ENCODE measurements at places on chromosomes 3 and 15.
A peak's percentile ranks its signal among the peaks of the same experiment; 100 is the strongest.

GRCh38 chr15:84702961-84703482 lies 12.9 kb downstream of the SEC11A start:
- DNase-seq, result peak; percentile 39

DNA sequence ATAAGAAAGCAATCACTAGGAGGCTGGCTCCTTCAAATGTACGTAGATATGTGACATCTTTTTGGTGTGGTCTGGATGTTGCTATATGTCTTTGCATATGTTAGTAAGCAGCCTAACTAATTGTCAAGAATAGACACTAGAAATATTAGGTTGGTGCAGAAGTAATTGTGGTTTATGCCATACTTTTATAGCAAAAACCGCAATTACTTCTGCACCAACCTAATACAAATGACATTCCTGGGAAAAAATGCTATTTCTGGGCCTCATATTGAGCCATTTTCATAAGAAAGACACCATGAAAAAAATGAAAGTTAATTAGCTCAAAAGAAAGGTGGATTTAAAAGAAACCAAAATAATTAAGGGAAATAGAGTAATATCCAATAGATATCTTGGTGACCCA lies 555.8 kb downstream of the ZNF385D start:
- DNase-seq, result no peak

- no peak for DNase-seq
Observed at GRCh38 chr3:191334346-191334893, 4.1 kb upstream of the UTS2B start.

DNA sequence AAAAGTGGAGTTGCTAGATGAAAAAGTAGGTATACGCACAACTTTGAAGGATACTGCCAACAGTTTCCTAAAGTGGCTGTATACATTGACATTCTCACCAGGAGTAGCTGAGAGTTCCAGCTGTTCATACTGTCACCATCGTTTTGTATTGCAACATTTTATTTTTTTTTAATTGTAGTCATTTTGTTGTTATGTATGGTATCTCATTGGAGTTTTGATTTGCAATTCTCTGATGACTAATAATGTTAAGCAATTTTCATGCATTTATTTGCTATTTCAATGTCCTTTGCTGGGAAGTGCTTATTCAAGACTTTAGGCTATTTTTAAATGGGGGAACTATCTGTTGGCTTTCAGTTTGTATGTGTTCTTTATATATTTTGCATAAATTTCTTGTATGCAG lies 185.1 kb upstream of the TGFBR2 start:
- DNase-seq, result peak; percentile 45

- DNase-seq, result peak; percentile 8
Observed at GRCh38 chr3:17985658-17986347, 243.4 kb upstream of the TBC1D5 start.

GRCh38 chr3:72340476-72341379 lies 507.5 kb downstream of the SHQ1 start:
- DNase-seq, result no peak

DNA sequence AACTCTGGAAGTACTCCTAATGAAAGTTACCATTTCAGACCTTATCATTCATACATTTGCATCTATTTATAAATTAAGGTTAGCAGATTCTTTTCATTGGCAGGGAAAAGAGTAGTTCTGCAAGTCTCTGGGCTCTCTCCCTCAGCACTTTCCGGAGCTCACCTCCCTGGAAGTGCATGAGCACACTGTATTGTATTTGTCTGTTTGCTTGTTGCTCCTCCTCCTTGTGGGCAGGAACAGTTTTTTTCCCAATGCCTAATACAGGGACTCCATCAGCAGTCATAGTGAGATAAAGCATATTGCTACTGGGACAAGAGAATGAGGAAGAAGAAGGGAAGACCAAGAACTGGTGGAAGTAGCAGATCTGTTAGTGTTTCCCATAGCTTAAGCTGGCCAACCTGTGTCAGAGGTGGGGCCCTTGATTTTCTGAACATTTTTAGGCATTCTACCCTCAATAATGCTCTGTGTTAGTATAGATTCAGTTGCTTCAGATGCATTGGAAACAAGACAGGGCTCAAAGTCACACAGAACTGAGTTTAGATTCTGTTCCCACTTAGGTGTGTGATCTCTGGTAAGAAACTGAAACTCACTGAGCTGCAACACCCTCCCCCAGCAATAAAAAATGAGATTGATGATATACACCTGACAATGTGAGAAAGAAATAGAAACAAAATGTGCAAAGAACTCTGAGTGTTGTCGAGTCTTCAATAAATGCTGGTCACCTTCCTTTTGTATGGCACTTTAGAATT lies 407.8 kb downstream of the TUSC7 start:
- no peak for DNase-seq

DNA sequence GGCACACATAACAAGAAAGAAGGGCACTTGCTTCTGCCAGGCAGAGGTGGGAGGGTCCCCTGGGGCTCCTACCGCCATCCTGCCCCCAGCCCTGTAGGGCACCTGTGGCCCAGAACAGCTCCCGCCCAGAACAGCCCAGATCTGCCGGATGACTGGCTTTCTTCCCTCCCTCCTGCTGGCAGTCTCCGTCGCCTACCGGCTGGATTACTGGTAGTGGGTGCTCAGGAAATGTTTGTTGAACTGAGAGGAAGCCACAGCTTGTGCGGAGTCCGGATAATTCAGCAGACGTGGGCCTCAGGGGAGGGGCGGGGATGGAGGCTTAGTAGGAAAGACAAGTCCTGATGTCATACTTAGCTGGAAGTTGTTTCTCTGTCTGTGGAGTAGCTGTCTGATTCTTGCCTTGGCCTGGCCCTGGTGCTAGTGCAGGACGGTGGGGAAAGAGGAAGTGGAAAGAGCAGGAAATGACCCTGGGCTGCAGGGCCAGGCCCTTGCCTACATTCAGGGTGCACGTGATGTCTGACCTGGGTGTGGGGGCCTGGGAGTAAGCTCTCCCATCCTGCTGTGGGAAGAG lies 6.7 kb downstream of the CCDC9B start:
- peak; percentile 66 for DNase-seq

- DNase-seq, result no peak
Observed at GRCh38 chr3:159861369-159861987, 127.2 kb upstream of the IL12A start.

DNA sequence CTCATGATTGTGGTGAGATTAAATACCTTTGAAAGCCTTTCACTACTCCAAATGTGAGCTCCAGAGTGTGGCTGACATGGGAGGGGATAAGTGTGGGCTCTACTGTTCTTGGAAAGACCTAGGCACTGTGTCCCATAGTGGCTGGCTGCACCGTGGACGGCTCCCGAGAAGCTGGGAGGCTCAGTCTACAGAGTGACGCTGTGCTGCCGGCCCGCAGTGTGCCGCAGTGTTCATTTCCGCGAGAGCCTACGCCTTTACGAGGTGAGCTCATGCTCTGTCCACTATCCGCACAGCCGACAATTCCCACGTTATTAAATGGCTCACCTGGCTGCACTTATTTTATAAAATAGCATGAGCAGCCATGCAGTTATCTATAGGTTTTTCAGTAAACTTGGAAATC lies 66.9 kb downstream of the MTHFS start:
- no peak for DNase-seq

DNA sequence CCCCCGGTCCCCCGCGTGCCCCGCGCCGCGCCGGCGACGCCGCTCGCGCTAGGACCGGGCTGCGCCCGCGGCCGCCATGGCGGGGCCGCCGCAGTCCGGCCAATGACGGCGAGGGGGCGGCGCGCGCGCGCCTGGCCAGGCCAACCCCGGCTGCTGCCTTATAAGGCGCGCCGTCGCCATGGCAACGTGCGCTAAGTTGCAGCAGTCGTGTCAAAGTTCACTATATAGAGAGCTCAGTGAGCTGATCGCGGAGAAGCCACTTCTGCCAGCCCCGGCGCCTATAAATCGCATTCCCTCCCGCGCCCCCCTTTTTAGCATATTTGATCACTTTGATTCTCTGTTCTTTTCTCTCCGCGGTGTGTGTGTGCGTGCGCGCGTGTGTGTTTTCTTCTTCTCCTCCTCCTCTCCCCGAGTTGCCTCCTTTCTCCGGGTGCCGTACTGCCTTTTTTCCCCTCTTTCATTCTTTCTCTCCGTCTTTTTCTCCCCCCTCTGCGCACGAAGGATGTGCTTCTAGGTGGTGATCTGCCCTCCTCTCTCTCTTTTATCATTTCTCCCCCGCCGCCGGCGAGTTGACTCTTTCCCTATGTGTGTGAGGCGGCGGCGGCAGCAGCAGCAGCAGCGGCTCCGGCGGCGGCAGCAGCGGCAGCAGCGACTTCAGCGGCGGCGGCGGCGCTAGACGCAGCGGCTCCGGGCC lies at the start of gene NR2F2:
NR2F2 (plus strand) TSS at position 251 of the 694 bp plus-strand sequence. CDS start 1,406 bp downstream, outside the sequence.
- DNase-seq, result peak; percentile 97

DNA sequence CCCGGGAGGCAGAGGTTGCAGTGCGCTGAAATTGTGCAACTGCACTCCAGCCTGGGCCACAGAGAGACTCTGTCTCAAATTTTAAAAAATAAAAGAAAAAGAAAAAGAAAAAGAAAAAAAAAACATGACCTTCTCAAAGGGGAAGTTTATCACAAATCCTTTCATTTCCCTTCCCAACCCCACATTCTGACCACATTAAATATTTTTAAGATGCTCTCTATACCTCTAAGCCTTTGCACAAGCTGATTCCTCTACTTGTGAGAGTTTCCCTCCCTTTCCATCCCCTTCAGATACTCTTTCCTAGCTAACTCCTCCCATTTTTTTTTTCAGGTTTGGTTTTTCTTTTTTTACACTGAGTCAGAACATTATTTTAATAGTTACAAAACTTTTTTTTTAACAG lies 4.0 kb downstream of the HIGD1A start:
- DNase-seq, result no peak

- DNase-seq, result no peak
Observed at GRCh38 chr15:69647142-69647513, 194.5 kb downstream of the RPLP1 start.

GRCh38 chr15:52183562-52184173 lies 7.5 kb downstream of the GNB5 start:
- DNase-seq, result no peak

GRCh38 chr15:83512459-83512858 lies 65.3 kb downstream of the SH3GL3 start:
- DNase-seq, result no peak

DNA sequence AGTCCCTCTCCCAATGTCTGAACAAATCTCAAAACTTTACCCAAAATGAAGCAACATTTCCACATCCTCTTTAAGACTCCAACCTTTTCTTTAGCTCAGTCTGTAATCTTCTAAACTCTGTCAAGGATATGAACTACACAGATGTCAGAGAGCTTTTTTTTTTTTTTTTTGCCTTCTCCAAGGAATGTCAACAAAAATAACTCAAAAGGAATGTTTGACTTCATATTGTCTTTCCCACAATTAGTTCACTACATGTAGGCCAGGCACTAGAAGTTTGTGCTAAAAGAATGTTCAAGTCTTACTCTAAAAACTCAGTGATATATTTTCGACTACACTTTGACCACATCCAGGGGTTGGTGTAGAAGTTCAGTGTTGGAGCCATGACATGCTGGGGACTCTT lies 37.1 kb downstream of the ADAMTS9 start:
- DNase-seq, result peak; percentile 50

GRCh38 chr3:187900993-187901755 lies 155.9 kb upstream of the BCL6 start:
- DNase-seq, result no peak

DNA sequence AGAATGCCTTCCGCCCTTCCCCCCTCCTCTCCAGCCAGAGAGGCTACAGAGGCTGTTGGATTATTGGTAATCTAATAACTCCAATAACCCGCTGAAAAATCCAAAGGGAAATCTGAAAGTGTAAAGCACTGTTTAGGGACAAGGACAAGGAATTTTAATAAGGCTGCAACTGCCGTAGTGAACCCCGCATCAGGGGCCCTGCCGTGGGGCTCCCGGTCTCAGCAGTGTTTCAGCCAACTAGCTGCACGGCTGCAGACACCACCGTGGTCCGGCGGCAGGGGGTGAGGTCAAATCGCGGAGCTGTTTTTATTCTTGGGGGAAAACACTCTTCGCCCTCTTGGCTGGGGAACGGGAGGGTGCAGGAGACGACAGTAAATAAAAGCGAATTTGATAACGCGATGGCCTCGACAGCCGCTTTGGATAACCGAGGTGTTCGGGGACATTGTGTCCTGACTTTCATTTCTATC lies 6.1 kb downstream of the BCL6 start:
- DNase-seq, result no peak

- DNase-seq, result no peak
Observed at GRCh38 chr3:127215714-127216414, 22.9 kb downstream of the PRR23E start.

DNA sequence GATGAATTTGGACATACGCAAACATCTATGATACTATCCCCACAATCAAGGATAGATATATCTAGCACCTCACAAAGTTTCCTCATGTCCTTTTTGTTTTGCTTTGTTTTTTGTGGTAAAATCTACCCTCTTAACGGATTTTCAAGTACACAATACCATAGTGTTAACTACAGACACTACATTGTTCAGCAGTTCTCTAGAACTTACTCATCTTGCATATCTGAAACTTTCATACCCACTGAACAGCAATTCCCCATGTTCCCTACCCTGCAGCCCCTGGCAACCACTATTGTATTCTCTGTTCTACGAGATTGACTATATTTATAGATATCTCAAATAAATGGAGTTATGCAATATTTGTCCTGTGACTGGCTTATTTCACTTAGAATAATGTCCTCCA lies 58.1 kb upstream of the TJP1 start:
- DNase-seq, result no peak

DNA sequence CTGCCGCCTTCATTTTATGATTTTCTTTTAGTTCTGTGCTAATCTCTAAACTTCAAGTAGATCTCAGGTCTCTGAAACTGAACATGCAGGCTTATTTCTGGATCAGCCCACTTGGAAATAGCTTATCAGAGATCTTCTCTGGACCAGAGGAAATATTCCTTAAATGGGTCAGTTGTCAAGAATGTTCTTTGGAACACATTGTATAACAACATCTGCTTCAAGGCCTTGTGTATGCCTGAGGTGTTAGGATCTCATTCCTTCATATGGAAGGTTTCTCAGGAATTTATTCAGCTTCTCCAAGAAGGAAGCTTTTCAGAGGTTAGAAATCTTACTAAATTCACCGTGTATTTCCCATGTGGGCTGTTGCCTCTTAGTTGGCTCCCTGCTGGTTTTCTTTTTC lies 47.4 kb downstream of the SYN2 start:
- no peak for DNase-seq

GRCh38 chr15:71054286-71054952 lies 60.9 kb upstream of the THSD4 start:
- no peak for DNase-seq

GRCh38 chr3:196081002-196081833 lies 672 bp downstream of the TFRC start:
- DNase-seq, result peak; percentile 22

DNA sequence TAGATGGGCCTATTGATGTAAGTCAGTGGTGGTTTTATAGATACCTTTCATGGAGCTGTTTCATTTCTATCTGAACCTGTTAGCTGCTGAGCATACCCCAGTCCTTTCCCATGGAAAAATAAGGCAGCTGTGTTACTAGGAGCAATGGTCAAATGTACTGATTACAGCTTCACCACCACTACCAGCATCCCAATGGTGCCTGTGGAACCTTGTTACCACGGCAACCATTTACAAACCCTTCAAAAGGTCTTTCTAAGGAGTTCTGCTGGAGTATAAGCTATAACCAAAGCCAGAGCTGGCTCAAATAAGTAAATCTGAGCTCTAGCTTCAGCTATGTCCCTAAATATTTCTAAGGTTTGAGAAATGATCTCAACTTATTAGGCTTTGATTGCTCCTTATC lies 133.4 kb upstream of the ACP3 start:
- DNase-seq, result no peak

- peak; percentile 36 for DNase-seq
Observed at GRCh38 chr3:55059027-55059629, 131.3 kb upstream of the LRTM1 start.

- DNase-seq, result no peak
Observed at GRCh38 chr15:74869726-74870407, 3.3 kb downstream of the SCAMP2 start.

- no peak for DNase-seq
Observed at GRCh38 chr3:188964957-188965356, 206.8 kb upstream of the TPRG1 start.

All from astrocyte (in vitro differentiated cells and primary cell).